Kidney tubule cell (primary cell): ENCODE measurements at places on chromosomes 1 and 21.
A peak's percentile ranks its signal among the peaks of the same experiment; 100 is the strongest.

GRCh38 chr1:248404024-248404423, 1.2 kb downstream of the OR2T1 start:
- no peak for DNase-seq

DNA sequence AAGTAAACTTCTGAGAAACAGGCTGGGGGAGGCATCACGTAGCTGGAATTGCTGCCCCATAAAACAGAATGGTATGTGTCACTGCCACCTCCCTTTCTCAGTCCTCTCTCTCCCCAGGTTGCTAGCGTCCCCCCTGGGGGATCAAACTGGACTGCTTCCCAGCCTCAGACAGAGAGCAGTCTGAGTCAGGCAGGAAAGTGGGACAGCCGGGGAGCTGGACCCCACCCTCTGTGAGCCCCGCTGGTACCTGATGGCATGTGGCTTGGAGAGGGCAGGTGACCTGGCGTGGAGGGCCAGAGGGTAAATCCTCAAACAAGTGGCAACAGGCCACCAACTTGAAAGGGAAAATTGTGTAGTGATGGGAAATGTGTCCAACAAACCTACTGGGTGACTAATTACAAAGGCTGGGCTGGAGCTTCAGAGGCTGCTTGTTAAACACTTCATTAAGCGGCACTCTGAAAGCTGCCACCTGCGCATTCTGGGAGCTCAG, 1.0 kb upstream of the SFN start:
- peak; percentile 80 for DNase-seq

DNA sequence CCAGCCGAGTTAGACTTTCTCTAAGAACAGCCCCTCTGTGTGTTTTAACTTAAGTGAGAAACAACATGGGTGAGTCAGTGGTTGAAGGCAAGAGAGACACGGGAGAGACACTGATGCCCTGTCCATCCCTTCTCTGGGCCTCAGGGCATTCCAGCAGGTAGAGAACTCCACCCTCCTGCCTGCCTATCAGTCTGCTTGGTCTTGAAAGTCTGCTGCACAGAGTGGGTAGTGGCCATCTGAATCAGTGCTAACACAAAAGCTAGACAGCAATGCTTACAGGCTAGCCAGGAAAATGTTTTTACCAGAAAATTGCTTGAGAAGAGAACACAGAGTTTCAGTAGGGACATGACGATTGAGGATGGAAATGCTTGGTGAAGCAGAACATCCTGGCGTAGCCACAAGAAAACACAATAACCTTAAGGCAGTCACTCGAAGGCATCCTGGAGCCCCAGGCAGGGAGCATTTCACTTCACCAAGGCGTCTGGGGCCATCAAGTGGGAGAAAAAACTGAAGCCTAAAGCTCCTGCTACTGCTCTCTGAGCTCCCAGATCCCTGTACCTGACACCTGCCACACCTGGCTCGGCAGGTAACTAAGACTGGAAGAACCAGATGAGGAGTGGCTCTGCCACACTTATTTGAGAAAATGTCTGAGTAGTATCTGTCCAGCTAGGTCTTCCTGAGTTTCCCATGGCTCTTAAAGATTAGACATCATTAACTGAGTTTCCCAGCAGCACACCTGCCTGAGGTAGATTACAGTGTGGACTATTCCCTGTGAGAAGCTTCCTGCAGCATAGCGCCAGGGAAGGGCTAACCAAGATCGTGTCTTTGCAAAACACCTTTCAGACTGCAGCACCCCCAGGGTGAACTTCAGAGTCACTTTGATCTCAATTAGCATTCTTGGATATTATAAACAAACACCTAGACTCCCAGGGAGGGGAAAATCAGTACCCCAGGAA, 18.1 kb upstream of the LBR start:
- peak; percentile 89 for DNase-seq

GRCh38 chr1:183831311-183831710, 26.4 kb downstream of the RGL1 start:
- no peak for DNase-seq

- DNase-seq: no peak
Observed at GRCh38 chr1:119551218-119551617, 44.2 kb downstream of the HSD3B1 start.
